GM03348 (cell line): ENCODE measurements at places on chromosomes 6 and 20.

DNA sequence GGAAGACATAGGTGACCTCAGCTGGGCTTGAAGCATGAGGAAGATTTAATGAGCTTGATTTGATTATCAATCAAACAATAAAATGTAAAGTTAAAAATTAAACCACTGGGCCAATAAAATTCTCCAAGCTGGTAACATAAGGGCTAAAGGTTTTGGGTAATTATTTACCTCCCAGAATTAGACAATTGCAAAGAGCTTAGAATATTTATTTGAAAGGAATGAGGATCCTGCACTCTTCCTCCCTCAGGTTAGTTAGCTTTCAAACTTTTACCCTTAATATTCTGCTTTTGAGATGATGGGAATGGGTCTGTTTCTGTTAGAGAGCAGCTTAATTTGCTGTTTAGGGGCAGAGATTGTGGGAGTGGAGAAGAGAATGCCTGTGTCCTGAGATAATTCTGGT is at the start of gene SLC17A4:
Gene SLC17A4 (plus strand): TSS at position 208 of the 400 bp plus-strand sequence. CDS start 7,221 bp downstream, outside the sequence.
- DNase-seq: no peak

DNA sequence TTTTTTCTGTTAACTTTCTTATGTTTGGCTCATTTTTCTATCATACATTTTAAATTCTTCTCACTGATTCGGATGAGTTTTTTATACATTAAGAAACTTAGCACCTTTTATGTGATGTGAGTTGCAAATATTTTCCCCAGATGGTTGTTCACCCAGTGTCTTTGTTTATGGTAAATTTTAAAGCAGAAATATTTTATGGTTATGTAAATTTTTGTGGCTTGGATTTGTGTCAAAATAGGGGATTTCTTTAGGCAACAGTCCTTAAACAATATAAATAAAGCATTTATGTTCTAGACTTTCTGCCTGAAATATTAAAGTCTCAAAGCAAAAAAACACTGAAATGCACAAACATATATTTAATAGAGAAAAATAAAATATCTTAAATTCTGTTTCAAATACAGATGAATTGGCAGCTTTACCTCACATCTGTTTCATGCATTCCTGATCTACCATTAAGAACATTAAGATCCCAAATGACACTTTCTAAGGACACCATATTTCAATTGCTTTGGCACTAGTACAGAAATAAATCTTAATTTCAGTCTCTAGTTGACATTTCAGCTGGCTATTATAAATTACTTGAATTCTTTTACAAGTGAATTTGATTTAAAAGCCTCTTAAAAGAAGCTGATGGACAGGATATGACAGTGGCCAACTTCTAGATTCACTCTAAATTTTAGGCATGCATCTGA is 646.6 kb downstream of the HACE1 start:
- no peak for DNase-seq

- no peak for DNase-seq
Observed at GRCh38 chr20:11242320-11242719, 568.5 kb upstream of the JAG1 start.

DNA sequence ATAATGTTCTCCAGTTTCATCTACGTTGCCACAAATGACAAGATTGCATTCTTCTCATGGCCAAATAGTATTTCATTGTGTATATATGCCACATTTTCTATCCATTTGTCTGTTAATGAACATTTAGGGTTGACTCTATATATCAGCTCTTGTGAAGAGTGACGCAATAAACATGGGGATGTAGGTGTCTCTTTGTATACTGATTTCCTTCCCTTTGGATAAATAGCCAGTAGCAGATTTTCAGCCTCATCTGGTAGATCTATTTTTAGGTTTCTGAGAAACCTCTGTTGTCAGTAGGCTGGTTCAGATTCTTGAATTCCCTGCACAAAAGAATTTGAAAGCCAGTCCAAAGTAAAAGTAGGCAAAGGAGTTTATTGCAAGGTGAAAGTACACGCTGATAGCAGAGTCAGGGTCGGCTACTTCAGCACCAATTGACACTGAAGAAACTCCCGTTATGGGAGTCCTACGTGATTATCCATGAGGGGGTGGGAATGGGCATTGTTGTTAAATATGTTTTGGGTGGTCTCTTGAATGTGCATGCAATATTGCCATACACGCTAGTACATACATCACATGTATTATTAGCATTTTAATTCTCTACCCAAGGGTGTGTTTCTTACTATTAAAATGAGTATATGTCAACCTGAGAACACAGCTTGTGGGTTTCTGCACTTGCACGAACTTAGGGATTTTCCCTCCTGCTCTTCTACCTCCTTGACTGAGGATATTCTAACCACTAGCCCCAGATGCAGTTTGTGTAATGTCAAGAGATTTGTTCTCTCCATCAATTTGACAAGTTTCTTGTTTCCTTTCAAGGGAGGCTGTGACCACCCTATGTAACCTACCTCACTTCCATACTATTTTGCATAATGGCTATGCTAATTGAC is 14.4 kb upstream of the SLC17A2 start:
- DNase-seq: no peak

GRCh38 chr6:21392177-21392576 is 201.4 kb upstream of the SOX4 start:
- DNase-seq: no peak
